DMS153 (cell line): ENCODE measurements at places on chromosomes 2 and 18.

GRCh38 chr2:38474021-38474456 lies 97.0 kb upstream of the ATL2 start:
- no peak for DNase-seq

DNA sequence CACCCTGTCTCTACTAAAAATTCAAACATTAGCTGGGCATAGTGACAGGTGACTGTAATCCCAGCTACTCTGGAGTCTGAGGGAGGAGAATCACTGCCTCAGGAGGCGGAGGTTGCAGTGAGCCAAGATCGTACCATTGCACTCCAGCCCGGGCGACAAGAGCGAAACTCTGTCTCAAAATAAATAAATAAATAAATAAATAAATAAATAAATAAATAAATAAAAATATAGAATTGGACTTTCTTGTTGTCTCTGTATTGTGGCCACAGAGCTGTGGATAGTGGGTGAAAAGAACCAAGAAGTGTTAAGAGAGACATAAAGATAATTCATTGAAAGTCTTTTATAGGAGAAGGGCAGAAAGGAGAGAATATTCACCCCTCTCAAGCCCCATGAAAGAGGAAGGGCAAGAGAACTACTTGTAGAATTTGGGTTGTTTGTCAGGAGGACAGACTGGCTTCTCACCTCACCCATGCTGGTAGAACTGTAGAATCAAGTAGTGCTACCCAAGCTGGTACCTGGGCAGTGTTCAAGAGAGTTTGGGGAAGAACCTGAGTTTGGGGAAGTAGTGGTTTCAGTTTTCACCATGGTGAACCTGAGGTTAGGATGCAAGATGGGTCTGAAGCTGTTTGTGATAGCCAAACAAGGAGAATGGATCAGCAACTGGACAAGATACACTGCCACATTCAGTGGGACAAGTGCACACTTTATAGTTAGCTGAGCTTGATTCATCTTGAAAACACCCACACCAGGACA lies 256.5 kb downstream of the CD226 start:
- no peak for DNase-seq

DNA sequence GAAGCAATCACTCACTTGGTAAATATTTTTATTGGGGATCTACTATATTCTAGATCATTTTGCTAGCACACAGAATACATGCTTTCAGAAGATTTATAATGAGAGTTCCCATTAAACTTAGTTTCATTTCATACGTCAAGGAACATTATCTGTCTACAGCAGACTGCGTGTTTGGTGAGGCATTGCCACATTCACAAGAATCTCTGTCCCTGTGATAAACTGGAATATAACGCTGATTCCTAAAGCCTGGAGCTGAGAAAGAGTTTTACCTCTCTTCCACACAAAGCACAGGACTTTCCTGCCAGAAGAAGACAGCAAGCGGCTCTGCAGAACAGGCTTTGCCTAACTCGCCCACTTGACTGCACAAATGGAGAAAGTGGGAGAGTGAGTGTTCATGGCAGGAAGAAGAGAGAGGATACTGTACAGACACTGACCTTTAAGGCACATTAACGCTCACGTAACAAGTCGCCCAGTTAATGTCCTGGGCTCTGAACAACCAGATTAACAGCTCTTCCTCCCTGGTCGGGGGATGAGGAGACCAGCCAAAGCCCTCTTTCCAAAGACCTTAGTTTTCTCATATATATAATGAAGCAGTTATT lies 356.2 kb downstream of the GPD2 start:
- no peak for DNase-seq

GRCh38 chr2:42965196-42965595 lies 172.8 kb upstream of the HAAO start:
- no peak for DNase-seq

GRCh38 chr2:154484338-154485099 lies 214.0 kb upstream of the KCNJ3 start:
- no peak for DNase-seq

- no peak for DNase-seq
Measured at GRCh38 chr2:104923665-104924064, 69.8 kb downstream of the POU3F3 start.

GRCh38 chr2:165877565-165878550 lies 75.7 kb downstream of the TTC21B start:
- DNase-seq = no peak

DNA sequence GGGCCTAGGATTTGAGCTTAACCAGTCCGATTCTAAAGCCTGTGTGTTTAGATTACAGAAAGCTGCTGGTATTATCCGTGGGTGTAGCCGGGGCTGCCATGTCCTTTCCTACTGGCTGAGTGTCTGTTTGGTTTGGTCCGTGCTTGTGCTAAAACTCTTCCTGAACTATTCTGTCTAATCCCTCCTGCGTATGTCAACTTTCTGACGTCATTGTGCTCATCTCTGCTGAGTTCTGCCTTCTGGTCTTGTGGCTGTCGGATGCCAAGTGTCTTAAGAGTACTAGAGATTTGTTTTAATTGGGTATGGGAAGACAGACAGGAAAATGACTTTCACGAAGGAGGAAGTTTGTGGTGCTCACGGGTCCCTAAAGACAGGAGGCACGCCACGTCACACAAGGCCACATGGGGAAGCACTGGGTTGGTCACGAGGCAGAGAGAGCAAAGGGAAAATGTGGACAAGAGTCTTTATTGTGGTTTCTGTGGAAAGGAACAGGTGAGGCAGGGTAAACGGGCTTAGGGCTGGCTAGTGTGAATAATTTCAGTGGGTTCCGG lies 31.8 kb upstream of the NTSR2 start:
- no peak for DNase-seq

GRCh38 chr2:46394649-46395510 lies 84.5 kb upstream of the TMEM247 start:
- DNase-seq = no peak

GRCh38 chr18:52764316-52764715 lies 424.3 kb downstream of the DCC start:
- peak; percentile 60 for DNase-seq

GRCh38 chr18:677951-678381 lies 20.5 kb downstream of the TYMS start:
- DNase-seq = no peak

- DNase-seq = no peak
Measured at GRCh38 chr2:134466141-134466540, 212.3 kb downstream of the MGAT5 start.

GRCh38 chr18:79983793-79984192 lies 4.6 kb downstream of the TXNL4A start:
- DNase-seq = no peak

GRCh38 chr18:60099709-60100108 lies 199.9 kb downstream of the PMAIP1 start:
- DNase-seq = no peak

DNA sequence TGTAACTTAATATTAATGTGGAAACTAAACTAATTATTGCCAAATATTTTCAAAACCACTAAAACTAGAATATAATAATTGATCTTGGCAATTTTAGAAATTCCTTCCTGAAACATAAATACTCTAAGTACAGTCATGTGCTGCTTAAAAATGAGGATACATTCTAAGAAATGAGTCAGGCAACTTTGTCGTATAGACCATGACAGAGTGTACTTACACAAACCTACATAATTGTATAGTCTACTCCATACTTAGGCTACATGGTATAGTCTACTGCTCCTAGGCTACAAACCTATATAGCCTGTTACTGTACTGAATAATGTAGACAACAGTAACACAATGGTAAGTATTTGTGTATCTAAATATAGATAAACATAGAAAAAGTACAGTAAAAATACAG lies 27.6 kb downstream of the FEZ2 start:
- no peak for DNase-seq

- no peak for DNase-seq
Measured at GRCh38 chr2:134463699-134464022, 209.8 kb downstream of the MGAT5 start.

DNA sequence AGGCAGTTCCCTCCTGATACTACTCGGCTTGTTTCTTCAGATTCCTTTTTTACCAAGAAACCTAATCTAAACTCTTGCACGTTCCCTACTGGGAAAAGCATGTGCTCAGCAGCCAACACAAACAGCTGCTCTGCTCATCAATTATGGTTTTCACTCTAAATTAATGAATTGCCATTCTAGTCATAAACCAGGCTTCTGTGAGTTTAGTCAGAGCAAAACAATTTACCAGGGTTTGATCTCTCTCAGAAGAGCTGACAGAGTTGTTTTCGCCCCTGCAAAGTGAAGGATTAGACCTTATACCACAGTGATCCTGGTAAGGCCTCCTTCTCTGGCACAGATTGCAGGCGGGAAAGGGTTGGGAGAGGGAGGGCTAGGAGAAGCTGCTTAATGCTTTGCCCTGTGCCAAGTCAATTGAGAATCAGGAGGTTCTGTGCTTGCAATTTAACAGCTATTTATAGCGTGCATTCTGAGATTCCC lies 57.2 kb downstream of the REEP1 start:
- DNase-seq = no peak

DNA sequence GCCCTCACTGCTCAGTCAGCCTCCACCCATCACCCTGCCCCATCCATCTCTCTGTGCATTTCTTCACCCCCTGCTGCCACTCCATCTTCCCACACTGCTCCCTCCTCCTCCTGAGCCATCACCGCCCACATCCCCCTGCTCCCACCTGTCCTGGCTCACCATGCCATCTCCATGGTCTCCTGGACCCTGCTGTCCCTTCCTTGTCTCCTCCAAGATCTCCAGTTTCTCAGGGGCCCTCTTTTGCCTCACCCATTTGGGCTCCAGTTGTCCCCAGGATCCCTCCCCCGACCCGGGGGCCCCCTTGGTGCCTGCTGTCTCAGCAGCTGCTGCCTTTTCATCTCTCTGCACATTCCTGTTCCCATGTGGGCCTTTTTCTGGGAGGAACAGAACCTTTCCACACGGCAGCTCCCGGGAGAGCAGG lies 10.6 kb downstream of the SPEG start:
- no peak for DNase-seq

DNA sequence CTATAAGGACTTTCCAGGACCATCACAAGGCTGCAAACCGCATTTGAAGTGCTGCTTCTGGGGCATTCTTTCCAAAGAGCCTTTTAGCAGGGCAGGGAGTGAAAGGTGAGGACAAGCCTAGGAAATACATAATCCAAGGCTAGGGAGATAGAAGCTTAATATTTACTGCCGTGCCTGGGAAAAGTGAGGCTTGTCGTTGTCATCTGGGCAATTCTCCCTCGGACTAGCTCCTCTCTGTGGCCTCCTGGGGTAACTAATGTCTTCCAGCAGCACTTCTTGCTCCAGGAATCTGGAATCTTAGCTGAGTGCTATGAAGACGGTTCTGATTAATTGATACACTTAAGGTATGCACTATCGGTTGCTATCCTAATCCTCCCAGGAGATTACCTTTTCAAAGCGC lies 69.3 kb upstream of the ATL2 start:
- no peak for DNase-seq

DNA sequence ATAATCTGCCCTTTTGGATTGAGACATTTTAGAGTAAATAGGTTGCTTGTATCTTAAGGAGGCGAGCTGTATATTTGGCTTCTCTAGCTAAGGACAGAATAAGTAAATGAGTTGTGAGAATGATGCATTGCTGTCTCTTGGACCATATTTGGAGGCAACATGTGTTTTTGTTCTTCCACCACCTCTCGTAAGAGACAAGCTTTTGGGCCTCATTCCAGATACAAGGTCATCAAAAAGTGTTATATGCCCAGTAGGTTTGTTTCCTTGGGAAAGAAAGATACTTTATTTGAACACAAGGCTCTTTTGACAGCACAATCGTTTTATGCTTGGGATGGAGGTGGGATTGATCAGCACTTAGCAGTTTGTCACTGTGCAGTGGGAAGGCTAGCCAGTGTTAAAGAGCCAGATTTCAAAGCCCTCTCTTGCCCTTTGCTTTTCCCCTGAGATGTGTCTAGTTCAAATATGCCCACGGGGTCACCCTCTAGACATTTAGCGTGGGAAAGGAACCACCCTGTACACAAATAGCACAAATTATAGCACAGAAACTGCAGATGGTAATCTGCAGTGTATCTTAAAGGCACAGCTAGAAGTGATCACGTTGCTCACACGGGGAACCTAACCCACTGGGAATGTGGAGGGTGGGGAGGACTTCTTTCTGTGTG lies 131.3 kb downstream of the MAP4K4 start:
- no peak for DNase-seq

DNA sequence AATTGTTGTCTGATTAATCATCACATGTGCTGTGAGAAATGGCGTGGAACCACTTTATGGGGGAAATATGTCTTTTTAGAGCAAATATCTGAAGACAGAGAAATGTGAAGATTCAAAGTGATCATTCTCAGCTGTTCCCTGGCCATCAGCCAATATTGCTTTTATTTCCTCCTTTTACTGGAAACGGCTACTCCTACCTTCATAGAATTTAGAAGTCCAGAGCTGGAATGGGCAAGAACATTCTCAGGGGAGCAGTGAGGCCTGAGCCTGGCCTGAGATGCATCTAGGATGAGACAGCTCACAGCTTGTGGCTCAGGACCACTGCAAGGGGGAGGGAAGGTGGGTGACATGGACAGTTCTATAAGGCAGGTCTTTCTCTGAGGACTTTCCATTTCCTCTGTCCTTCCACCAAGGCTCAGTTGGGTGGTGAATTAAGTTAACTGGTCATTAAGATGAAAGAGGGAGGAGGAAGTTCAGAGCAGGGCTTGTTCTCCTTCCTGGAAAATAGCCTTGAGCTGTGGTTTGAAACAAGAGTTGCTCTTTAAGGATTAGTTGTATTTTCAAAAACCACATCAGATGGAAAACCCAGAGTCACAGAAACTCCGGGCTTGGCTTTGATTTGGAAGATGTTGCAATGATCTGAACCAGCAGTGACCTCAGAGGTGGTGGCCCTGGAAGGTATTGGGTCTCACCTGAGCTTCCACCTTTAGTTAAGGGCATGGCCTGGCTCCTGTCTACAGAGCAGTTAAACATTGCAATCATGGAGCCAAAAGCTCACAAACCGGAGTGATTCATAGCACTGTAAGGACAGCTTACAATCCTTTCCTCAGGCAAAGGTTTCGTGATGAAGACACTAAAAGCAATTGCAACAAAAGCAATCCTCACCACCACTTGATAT lies 144.3 kb downstream of the VAPA start:
- no peak for DNase-seq

DNA sequence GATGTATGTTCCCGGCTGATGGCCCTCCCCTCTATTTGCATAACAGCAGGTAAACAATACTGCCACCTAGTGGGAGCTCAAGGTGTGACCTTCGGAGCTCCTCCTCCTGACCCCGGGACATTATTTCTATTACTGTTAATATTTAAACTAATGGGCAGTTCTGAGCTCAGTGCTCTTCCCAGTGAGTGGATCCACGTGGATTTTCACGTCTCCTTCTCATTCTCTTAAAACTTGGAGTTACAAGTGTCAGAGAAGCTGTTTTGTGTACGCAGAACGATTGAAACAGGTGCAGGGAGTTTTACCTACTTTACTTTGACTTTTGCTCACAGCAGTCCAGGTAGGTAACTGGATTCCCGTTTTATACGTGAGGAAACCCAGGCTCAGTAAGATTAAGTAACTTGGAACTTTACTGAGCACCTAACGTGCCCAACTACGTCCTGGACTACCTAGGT lies 127.3 kb downstream of the PRKCE start:
- no peak for DNase-seq

- DNase-seq = no peak
Measured at GRCh38 chr18:45107425-45107824, 426.7 kb downstream of the SETBP1 start.
